ENCODE measurements at places on chromosomes 11 and 22. TPM values are rescaled to one million over a fixed set of nuclear protein-coding genes. Genes with fewer than 3 reads are reported as not detected.

Gene NRXN2
- not detected for total RNA-seq

Gene TTLL12
- total RNA-seq: 55.0 TPM

Gene INS
- not detected for total RNA-seq

Gene MYBPC3
- total RNA-seq: not detected

Gene P2RX6
- not detected for total RNA-seq

Gene ASPHD2
- 5.4 TPM for total RNA-seq

Gene NPAS4
- total RNA-seq: not detected

Gene MOV10L1
- 11.7 TPM for total RNA-seq

Gene MORC2
- 20.6 TPM for total RNA-seq

Gene CTSW
- total RNA-seq: not detected

- DNase-seq: no peak
Measured at GRCh38 chr22:30562366-30562765, 12.1 kb downstream of the GAL3ST1 start.

DNA sequence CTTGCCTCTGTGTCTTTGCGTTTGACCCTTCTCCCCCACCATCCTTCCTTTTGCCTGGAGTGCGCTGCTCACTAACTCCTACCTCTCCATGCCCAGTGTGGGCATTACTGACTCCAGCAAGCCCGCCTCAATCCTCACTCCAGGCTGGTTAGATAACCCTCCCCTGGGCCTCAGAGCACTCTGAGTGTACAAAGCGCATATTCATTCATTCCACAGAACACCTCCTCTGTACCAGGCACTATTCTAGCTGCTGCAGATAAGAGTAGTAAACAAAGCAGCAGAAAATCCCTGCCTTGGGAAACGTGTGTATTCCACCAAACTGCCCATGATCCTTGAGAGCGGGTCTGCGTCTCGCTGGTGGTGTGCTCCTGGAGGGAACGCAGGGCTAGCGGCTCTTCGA is 3.2 kb downstream of the SLC22A8 start:
- DNase-seq: no peak

- DNase-seq: peak; percentile 22
Measured at GRCh38 chr11:6022956-6023355, 7.6 kb downstream of the OR56A1 start.

DNA sequence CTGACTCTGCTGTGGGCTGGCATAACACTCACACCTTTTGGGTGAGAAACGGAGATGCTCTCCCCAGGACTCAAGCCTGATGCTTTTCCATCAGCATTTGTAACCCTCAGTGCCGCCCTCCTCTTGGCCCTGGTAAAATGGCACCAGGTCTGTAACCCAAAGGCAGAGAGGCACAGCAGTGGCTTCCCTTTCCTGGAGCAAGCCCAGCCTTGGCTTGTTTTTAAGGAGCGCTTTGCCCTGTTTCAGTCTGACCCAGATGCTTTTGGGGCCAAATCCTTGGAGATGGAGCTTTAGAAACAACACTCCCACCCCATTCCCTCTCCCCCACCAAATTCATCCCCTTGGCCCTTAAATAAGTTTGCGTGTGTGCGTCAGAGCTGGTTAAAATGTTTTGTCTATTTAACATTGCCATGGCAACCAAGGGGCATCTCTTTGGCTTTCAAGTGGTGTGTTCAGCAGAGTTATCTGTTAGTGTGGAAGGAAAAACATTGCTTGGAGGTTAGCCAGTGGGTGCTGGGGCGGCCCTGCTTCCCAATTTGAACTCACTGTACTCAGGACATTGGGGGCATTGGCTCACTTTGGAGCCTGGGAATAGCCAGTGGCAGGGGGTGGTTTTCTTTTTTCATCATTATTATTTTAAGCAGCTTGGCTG is 134.1 kb downstream of the NAV2 start:
- no peak for DNase-seq

GRCh38 chr22:49535527-49536125 is 292.0 kb downstream of the BRD1 start:
- no peak for DNase-seq

GRCh38 chr11:104526006-104526405 is 362.1 kb upstream of the PDGFD start:
- no peak for DNase-seq

GRCh38 chr11:96095884-96096303 is 172.0 kb upstream of the MTMR2 start:
- DNase-seq: no peak

DNA sequence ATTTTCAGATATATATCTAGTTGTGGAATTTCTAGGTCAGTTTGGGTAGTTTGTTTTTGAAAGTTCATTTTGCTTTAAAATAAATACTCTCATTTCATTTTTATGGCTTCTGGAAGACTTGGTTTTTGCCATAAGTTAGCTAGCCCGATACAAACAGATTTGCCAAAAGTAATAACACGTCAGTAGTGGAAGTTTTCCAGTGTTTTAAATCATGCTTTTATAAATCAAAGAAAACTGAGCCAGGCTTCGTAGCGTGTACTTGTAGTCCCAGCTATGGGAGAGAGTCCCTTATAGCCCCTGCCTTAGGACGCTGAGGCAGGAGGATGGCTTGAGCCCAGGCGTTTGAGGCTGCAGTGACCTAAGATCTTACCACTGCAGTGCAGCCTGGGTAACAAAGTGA is 21.7 kb upstream of the MICALL1 start:
- no peak for DNase-seq

DNA sequence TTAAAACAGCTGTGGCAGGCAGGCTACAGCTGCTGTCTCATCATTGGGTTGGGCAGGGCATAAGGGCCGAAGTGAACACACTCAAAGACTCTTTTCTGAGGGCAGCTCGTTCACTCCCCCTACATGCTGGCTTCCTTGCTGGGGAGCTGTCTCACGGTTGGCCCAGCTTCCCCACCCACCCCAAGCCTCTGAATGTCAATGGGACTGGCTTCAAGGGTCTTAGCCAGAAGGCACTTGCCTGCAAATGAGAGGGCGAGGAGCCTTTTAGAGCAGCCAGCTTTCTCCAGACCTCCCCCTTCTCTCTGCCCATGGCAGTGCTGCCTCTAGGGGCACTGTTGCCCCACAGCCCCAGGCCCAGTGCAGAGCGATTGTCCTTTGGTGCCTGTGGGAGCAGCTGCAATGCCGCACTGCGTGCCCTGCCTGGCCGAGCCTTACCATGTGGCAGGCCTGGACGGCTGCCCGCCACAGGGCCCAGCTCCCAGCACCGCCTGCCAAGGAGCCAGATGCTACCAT is 94.7 kb upstream of the RASSF10 start:
- no peak for DNase-seq

DNA sequence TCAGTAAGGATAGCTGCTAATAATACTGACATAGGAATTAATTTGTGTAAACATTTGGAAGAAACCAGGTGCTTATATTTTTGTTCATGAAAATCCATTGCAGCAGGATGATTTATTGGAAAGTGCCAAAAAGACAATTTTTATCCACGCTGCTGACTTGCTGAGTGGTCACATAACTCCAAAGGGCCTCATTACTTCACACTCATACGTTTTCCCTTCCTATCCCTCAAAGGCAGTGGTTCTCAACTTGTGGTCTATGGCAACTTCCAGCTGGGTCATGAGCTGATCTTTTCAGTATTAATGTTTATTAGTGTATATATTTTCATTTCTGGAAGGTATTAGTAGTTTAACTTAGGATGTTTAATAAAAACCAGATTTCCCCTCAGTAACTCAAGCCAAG is 178.1 kb downstream of the UVRAG start:
- DNase-seq: no peak

- no peak for DNase-seq
Measured at GRCh38 chr11:118124929-118125535, 27.6 kb downstream of the SCN4B start.

DNA sequence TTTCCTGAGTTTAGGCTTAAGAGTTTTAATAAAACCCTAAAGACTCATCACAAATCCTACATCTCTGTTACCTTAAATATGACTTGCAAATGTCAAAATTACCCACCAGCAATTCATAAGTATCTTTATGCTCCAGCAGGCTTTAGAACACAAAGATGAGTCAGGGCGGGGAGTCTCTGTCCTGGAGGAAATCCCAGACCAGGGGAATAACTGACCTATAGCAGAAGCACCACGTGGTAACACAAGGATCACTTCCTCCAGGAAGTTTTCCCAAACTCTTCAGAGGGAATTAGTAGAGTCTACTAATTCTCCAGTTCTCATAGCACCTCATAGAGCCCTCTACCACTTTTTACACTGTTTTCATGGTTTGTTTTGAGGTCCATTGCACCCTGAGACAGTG is 217.0 kb downstream of the NAV2 start:
- DNase-seq: no peak

DNA sequence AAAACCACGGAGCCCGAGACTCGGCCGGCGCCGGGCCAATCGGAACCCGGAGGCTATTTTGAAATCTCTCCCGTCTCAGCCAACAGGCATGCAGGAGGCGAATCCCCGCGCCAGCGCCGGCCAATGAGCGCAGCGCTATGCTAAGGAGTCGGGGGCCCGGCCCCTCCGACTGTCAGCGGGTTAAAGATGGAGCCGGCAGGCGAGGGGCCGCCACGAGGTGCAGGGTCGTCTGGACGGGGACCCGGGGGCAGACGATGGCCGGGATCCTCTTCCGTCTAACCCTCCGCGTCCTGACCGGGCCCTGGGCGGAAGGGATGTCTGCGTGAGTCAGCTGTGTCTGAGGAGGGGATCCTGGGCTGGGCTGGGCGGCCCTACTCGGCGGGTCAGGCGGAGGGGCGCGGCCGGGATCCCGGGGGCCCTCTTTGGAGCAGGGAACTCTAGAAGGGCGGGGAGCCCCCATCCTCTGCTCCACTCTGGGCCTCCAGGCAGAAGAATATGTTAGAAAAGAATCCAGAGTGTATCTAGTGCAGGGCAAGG is 10.0 kb downstream of the SDF2L1 start:
- DNase-seq: no peak

- DNase-seq: no peak
Measured at GRCh38 chr22:39603345-39603744, 32.8 kb downstream of the CACNA1I start.

GRCh38 chr22:25841775-25842174 is 99.8 kb downstream of the MYO18B start:
- no peak for DNase-seq

Measured in glomerular endothelial cell (primary cell).